ENCODE measurements at places on chromosomes 4 and X.
A peak's percentile ranks its signal among the peaks of the same experiment; 100 is the strongest.

- DNase-seq: no peak
Measured at GRCh38 chr4:16685536-16685935, 212.9 kb downstream of the LDB2 start.

- DNase-seq: peak; percentile 59
Measured at GRCh38 chrX:13550346-13550745, 19.1 kb upstream of the EGFL6 start.

DNA sequence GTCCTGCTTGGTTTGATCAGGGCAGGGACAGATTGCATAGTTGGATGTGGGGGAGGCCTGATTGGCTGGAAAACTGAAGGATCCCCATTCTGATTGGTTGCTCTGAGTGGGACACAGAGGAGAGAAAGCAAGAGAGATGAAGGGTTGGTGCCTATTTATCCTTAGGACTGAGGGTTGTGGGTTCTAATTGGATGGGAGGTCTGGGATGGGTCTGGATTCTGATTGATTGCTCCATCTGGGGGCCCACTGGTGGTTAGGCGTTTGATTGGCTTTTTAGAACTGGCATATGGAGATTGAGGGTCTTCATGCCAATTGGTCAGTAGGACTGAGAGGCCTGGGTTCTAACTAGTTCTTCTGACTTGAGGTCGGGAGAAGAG lies 644 bp upstream of the EBP start:
- peak; percentile 55 for DNase-seq

- no peak for DNase-seq
Measured at GRCh38 chrX:122026665-122027064, 979.3 kb downstream of the GLUD2 start.

Data from activated CD4-positive, alpha-beta T cell treated with anti-CD3 and anti-CD28 coated beads, Interleukin-10, Interleukin-2, amounts not matched to agents 100 ng/mL and 50 ng/mL, durations not matched to agents 16 hours and 8 hours (primary cell).